ENCODE measurements at places on chromosomes 7 and 10.

DNA sequence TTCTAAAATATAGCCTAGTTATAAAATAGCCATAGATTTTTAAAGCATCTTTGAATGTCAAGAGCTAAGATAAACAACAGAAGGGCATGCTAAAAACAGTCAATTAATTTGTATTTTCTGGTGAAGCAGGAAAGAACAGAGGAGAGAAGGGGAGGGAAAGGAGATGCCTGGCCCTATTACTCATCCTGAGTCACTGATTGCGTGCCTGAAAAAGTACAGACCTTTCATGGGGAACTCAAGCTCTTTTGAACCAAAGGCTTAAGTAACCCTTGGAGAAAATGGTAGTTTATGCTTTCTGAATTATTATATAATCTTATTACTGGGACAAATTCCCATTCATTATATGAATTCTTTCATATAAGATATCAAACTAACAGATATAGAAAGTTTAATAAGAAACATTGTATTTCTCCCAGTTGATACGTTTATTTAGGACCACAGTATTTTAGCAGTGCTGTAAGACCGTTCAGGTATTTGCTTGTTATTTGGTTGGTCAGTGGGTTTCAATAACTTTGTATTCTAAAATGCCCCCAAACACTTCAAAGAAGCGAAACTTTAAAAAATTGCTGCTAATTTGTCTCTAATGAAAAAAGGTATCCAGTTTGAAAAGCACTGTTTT, 151.3 kb downstream of the HGF start:
- no peak for DNase-seq

DNA sequence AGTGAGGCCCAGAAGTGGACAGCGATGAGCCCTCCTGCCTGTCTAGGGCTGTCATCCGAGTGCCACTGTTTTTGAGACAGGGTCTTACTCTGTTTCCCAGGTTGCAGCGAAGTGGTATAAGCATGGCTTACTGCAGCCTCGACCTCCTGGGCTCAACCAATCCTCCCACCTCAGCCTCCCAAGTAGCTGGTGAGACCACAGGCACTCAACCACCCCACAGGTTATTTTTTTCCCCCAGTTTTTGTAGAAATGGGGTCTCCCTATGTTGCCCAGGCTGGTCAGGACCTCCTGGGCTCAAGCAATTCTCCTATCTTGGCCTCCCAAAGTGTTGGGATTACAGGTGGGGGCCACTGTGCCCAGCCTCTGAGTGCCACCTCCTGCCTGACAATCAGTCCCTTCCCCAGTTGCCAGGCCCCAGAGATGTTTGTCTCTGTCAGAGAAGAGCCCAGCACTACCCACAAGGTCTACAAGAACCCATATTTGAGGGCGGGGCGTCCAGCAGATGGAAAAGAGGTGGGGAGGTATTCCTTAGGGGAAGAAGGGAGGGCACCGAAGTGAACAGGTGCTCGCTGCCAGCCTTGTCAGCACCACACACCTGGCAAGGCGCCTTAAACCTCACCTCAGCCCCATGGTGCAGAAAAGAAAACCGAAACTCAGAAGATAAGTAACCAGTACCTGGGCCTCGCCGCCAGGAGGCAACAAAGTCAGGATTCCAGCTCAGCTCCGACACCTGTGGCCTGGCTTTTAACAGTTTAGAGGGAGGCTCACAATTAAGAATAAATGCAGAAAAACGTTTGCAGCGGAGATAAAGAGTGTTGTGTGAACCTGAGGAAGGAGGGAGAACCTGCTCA, 77.4 kb upstream of the ANLN start:
- DNase-seq: no peak

- DNase-seq: no peak
Measured at GRCh38 chr10:93198401-93199131, 124.9 kb downstream of the CYP26A1 start.

DNA sequence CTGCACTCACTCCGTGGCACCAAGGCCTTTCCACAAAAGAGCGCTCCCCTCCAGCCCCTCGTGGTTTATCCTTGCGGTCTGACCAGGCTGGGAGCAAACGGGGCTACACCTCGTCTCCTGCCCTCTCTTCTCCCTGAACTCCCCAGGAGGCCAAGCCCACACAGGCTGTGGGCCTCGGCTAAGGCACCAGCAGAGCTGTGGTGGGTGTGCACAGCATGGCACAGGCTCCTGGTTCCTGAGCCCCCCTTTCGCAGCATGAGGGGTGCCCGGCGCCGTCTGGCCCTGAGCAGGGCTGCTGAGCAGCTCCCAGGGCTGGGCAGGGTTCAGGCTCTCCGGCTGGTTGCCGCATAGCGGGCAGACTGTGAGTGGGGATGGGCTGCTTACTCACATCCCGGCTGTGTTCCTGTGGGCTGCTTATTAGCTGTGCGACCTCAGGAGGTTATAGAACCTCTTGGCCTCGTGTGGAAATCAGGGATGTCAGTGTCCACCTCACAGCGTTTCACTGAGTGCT, 90.4 kb downstream of the ZMIZ1 start:
- no peak for DNase-seq

All from GM06990 (cell line).